ENCODE measurements at places on chromosomes 1 and 21.
A peak's percentile ranks its signal among the peaks of the same experiment; 100 is the strongest.

- no peak for DNase-seq
These were observed 105.1 kb upstream of the ATP1B1 start for GRCh38 chr1:169001353-169001752.

DNA sequence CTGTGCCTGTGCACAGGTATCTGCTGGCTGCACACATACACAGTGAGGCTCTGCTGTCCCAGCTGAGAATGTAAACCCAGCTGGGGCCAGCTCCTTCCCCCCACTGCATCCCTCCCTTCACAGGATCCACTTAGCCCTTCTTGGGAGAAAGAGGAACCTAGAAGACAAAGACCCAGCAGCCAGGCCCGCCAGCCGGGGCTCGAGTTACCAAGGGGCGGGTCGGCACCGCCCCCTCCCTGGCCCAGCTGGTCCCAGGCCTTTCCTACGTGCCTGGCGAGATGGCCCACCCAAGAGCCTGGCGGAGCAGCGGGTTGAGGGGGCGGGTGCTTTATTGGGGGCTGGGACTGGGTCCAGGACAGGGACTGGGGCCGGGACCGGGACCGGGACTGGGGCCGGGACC, 2.1 kb downstream of the SH3BGRL3 start:
- no peak for DNase-seq

GRCh38 chr1:96488777-96489176, 232.8 kb upstream of the PTBP2 start:
- no peak for DNase-seq

- DNase-seq: no peak
These were observed 64.2 kb downstream of the EPHB2 start for GRCh38 chr1:22774833-22775182.

GRCh38 chr1:91741301-91741700, 144.7 kb downstream of the TGFBR3 start:
- no peak for DNase-seq

GRCh38 chr1:89951766-89952604, 42.9 kb upstream of the ZNF326 start:
- no peak for DNase-seq

DNA sequence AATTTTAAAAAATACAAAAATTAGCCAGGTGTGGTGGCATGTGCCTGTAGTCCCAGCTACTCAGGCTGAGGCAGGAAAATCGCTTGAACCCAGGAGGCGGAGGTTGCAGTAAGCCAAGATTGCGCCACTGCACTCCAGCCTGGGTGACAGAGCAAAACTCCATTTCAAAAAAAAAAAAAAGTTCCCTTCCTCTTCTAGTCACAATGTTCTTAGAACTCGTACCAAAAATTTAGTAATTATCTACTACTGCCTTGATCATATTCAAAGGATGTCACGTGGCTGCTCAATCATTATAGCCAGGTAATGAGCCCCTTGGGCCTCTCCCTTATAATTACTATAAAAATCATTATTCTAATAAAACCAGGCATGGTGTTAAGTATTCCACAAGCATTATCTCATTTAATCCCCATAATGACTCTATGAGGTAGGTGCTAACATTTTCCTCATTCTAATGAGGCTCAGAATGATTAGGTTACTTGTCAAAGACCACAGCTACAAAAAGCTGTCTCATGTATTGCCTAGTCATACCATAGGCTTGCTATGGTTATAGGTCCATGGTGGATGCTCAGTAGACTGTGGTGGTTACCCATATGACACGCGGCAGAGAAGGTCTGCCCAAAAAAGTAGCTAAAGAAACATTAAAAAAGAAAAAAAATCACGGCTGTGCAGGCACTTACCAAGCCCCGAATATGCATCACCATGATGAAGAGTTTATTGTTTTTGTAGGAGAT, 15.5 kb upstream of the PPP1R15B start:
- DNase-seq: no peak

DNA sequence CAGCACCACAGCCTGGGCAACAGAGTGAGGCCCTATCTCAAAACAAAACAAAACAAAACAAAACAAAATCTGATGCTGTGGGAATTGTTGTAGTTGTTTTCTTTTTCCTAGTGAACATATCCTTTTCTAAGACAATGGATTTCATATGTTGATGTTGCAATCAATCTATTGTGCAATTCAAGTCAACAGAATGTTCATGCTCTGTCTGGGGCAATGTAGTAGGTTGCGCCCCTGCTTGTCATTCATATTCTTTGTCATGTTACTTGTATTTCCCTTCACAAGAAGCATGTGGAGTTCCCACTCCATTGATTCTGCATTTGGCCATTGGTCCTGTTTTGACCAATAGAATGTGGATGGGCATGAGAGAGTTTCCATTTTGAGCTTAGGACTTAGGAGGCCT, 223.9 kb downstream of the DUSP10 start:
- no peak for DNase-seq

GRCh38 chr1:186139701-186140100, 235.4 kb downstream of the TPR start:
- no peak for DNase-seq

- no peak for DNase-seq
These were observed 21.7 kb downstream of the BCAR3 start for GRCh38 chr1:93659822-93660503.

GRCh38 chr1:219575563-219575962, 37.3 kb downstream of the ZC3H11B start:
- no peak for DNase-seq

DNA sequence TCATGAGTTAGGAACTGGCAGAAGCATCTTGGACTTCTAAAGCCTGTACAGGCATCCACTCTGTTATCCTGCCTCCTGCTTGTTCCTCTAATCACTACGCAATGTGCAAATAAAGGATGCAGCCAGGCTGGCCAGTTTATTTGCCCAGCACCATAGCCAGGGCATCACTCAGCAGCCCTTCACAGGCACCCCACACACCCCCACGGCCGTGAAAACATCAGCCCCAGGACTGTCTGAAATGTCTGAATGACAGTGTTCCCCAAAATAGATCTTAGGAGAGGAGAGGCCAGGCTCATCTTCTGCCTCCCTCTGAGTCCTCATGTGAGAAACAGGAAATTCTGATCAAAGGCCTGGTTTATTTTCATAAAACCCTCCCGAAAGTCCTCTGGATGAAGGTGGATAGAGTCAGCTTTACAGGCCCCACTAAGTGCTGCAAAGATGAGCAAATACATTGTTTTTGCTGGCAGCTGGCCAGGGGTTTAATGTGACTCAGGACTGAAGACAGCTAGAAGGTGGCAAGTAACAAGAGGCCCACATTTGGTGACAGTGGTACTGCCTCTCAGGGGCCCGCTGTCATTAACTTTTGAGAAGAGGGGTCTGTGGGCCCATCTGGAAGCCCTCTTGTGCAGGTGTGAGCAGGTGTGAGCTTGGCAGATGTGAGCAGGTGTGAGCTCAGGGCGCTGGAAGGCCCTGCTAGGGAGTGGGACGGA, 32.9 kb downstream of the GRHL3 start:
- peak; percentile 54 for DNase-seq

- peak; percentile 13 for DNase-seq
These were observed 252.1 kb downstream of the MATN1 start for GRCh38 chr1:30471307-30471706.

GRCh38 chr1:1616045-1616790, 918 bp downstream of the MIB2 start:
- peak; percentile 35 for DNase-seq

DNA sequence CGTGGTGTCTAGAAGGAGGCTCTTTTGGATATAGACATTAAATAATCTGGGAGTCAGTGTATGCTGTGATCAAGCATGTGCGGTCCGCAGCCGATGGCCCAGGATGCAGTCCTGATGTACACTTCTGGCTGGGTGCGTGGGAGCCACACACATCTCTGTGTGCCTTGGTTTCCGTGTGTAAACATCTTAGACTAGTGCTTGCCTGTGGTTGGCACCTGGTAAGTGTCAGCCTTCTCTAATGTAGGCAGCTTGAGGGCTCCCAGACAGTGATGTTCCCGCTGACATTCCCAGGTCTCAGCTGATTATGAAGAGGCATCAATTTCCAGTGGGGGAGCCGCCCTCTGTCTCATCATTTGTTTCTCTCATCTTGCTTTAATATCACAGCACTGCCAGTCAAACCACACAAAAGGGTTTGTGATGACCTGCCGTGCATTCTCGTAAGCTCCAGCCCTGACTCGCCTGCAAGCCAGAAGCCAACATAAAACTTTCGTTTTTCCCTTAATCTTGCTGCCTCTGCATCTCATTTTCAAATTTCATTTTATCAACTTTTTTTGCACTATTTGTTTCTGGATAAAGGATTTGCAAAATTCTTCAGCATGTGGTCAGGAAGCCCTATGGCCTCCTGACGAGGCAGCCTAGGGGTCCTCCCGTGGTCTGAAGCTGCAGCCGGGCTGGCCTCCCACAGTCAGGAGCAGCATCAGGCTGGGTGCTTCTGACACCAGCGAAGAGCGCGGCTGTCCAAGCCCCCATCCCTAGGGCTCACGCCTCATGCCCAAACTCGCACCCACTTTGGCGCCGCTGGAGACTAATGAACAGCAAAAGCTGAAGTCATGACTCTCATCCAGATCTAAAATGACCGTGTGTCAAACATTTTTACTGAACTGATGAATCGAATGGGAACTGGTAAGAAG, 28.1 kb downstream of the PDE9A start:
- DNase-seq: peak; percentile 27

GRCh38 chr1:180425952-180426351, 76.4 kb downstream of the ACBD6 start:
- DNase-seq: no peak

DNA sequence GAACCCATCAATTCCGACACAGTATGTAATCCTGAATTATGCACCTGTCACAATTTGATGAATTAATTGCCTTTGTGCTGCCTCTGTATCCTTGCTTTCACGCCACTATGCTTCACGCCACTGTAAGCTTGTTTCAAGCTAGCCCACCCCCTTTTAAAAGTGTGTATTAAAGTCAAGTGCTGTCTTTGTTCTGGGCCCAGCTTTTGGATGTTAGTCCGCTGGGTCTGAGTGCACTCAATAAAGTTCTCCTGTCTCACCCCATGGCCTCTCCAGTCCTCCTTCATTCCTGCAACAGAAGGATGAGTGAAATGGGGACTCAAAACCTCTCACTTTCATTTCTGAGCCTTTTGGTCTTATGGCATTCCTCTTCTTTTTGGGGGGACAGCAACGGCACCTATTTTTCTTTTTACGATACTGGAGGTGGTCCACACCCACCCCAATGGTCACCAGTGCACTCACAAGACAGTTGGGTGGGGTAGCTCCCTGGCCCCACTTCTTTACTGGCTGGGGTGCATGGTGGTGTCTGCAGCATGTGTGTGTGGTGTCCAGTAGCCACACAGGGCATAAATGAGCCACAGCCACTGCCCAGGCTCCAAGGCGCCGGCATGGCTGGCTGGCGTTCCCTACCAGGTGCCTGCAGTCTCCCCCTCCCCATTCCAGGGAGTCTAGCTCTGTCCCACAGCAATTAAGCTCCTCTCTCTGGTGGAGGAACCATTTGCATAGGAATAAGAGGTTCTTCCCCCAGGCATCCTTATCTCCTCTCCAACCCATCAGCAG, 1.8 kb downstream of the THEM4 start:
- DNase-seq: no peak

DNA sequence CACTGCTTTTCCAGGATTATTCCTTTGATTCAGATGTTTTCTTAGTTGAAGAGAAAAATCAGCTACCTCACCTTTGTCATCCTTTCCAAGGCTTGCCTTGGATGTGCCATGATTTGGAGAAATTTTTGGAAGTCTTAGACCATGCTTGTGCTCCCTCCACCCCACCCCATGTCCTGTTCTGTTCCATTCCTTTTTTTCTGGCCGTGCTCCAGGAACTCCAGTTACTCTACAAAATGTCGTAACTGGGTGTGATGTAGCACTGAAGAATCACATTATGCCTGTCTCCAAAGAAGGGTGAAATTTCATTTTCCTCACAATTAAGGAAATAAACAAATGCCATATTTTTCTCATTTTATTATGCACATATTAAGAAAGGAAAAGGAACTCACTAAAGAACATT, 217.8 kb upstream of the ZRANB2 start:
- DNase-seq: no peak

DNA sequence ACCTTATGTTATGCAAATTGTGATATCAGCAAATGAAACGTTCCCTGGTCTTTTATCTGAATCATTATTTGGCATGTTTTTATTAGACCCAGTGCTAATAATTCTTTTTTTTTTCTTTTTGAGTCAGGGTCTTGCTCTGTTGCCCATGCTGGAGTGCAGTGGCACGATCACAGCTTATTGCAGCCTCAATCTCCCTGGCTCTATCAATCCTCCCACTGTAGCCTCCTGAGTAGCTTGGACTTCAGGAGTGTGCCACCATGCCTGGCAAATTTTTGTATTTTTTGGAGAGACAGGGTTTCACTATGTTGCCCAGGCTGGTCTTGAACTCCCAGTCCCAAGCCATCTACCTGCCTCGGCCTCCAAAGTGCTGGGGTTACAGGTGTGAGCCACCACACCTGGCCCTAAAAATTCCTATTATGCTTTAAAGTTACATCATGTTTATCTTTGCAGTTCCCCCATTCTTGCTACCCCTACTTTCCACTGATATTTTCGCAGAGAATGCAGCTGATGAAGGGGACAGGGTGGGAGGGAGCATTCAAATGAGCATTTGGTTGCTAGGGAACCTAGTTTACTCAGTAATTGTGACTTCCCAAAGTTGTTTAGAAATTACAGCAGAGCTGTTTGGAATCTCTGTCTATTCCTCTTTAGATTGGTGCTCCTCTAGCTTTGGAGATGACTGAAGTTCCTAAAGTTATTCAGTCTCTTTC, 18.4 kb downstream of the C1orf21 start:
- DNase-seq: no peak

DNA sequence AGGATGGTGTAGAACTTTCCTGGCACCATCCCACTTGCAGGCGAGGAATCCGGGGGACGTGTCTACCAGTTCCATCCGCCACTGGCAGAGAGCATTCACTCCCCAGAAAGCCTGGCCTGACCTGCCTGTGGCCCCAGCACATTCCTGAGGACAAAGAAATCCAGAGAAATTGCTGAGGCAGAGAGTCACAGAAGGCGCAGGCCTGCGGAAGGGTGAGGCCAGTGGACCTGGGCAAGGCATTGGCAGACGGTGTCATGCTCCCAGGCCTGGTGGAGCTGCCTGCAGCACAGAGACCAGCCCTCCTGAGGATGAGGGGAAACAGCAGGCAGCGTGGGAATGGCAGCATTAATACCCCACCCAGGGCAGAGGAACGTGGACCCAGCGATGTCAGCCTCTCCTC, 81.2 kb upstream of the F3 start:
- no peak for DNase-seq

DNA sequence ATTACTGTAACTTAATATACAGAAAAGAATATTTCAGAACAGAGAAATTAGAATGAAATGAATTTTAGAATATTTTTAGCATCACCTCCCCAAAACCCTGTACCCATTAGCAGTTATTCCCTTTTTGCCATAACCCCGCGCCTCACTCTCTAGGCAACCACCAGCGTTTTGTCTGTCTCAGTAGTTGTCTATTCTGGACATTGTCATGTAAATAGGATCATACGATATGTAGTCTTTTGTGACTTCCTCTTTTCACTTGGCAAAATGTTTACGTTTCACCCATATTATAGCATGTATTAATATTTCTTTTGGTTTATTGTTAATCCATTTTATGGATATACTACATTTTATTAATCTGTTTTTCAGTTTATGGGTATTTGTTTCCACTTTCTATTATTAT, 24.9 kb downstream of the SOAT1 start:
- DNase-seq: no peak

DNA sequence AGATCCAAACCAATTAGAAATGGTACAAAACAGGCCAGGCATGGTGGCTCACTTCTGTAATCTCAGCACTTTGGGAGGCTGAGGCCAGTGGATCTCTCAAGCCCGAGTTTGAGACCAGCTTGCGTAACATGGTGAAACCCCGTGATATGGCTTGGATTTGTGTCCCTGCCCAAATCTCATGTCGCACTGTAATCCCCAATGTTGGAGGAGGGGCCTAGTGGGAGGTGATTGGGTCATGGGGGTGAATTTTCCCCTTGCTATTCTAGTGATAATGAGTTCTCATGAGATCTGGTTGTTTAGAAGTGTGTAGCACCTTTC, 7.0 kb upstream of the VASH2 start:
- no peak for DNase-seq
